ENCODE measurements at places on chromosomes 7 and 10. TPM values are rescaled to one million over a fixed set of nuclear protein-coding genes. Genes with fewer than 3 reads are reported as not detected.

CFTR gene
- not detected for total RNA-seq

DNA sequence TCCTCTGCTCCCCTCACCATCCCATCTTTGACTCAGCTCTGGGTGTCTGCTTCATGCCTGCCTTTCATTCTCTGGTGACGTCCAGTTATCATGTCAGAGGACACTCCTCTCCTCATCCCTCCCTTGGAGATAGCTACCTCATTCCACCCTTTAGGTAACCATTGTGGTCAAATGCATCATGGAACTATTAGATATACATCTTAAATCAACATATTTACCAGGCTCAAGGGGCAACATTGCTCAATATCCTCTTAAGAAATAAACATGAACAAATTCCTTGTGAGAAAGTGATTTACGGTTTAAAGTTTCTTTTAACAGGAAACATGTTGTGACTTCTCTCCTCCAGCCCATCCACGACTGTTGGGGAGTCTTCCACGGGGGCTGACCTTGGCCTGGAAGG is 511.6 kb upstream of the IGFBP3 start:
- H3K4me1 ChIP-seq = no peaks in the 10 kb centered on the region
- no peak overlapping the region for H3K4me3 ChIP-seq
- no peak for DNase-seq
- no peak overlapping the region for H3K27ac ChIP-seq
- no peaks in the 10 kb centered on the region for H3K27me3 ChIP-seq

- H3K4me3 ChIP-seq = no peak overlapping the region
- no peaks in the 10 kb centered on the region for H3K36me3 ChIP-seq
- no peak overlapping the region for H3K27ac ChIP-seq
- H3K4me1 ChIP-seq = no peaks in the 10 kb centered on the region
- H3K27me3 ChIP-seq = no peaks in the 10 kb centered on the region
Measured at GRCh38 chr10:69710008-69710888, 80.2 kb downstream of the FAM241B start.

- no peak overlapping the region for H3K4me3 ChIP-seq
- DNase-seq = no peak
- H3K4me1 ChIP-seq = no peaks in the 10 kb centered on the region
- H3K27me3 ChIP-seq = no peaks in the 10 kb centered on the region
- H3K27ac ChIP-seq = no peak overlapping the region
Measured at GRCh38 chr7:16586081-16586874, 59.3 kb downstream of the ANKMY2 start.

GRCh38 chr7:27962273-27962672 is 218.3 kb downstream of the JAZF1 start:
- no peak overlapping the region for H3K27ac ChIP-seq
- H3K27me3 ChIP-seq = no peaks in the 10 kb centered on the region
- no peak for DNase-seq
- no peaks in the 10 kb centered on the region for H3K36me3 ChIP-seq
- no peak overlapping the region for H3K4me3 ChIP-seq
- H3K4me1 ChIP-seq = no peaks in the 10 kb centered on the region

CDH23 gene
- total RNA-seq = 1.2 TPM

- no peak for DNase-seq
- H3K36me3 ChIP-seq = no peaks in the 10 kb centered on the region
- H3K4me3 ChIP-seq = no peak overlapping the region
Measured at GRCh38 chr7:140707132-140707531, 10.6 kb downstream of the NDUFB2 start.

GRCh38 chr7:51026341-51026740 is 243.6 kb upstream of the GRB10 start:
- no peak overlapping the region for H3K27ac ChIP-seq
- H3K4me3 ChIP-seq = no peak overlapping the region
- no peaks in the 10 kb centered on the region for H3K27me3 ChIP-seq
- DNase-seq = no peak
- no peaks in the 10 kb centered on the region for H3K36me3 ChIP-seq
- H3K4me1 ChIP-seq = no peaks in the 10 kb centered on the region

- H3K4me1 ChIP-seq = peaks cover 15% of the 10 kb centered on the region
- H3K27me3 ChIP-seq = no peaks in the 10 kb centered on the region
- H3K36me3 ChIP-seq = no peaks in the 10 kb centered on the region
- DNase-seq = no peak
- H3K27ac ChIP-seq = no peak overlapping the region
- H3K4me3 ChIP-seq = no peak overlapping the region
Measured at GRCh38 chr10:93599335-93599734, 1.7 kb downstream of the RBP4 start.

DNA sequence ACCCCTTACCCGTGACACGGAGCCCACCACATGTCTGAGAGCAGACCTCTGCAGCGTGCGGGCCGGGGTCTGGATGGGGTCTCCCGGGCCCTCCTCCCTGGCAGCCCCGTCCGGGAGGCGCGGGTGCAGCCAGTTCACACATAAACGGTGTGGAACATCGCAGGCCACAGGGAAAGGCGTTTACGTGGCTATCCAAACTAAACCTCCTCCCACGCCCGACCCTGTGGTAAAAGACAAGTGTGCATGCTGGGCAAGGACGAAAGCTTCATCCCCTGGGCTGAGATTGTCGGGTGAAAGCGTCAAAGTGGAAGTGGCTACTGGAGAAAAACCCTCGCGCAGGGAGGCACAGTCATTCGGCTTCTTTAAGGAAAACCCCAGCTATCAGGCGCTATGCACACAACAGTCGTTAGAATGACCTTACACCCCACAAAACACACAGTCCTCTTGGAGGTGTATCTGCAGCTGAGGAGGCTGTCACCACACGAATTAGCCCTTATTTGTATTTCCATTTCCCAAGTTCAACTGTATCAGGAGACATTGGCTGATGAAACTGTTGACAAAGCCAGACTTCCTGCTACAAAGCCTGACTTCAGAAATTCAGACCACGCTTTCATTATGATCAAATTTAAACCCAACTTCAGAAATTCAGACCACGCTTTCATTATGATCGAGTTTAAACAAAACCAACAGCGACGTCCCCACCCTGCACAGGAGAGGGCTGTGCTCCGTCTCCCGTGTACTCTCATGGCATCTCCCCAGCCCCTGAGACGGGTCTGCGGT is 15.3 kb downstream of the GPER1 start:
- DNase-seq = no peak
- H3K4me3 ChIP-seq = peak overlapping the region; percentile 12
- H3K36me3 ChIP-seq = no peaks in the 10 kb centered on the region
- no peaks in the 10 kb centered on the region for H3K27me3 ChIP-seq

OR2A7 gene
- 3.4 TPM for total RNA-seq

DNA sequence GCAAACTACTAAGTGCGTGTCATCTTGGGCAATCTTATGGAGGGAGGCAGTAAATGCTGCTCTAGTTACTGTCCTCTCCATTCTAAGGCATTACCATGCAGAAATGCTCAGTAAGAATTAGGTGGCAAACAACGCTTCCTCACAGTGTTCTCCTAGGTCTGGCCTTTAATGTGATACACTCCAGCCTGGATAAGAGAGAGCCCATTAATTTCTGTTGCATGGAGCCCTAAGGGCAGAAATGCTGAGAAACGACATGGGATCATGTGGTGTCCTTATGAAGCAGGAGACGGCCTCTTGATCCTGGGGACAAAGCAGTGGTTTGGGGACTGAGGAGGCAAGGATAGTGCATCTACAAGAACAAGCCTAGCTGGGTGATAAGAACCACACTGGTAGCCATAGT is 44.0 kb downstream of the SLC25A13 start:
- no peak for DNase-seq
- H3K4me1 ChIP-seq = no peaks in the 10 kb centered on the region
- H3K36me3 ChIP-seq = peaks cover 32% of the 10 kb centered on the region
- H3K27ac ChIP-seq = no peak overlapping the region
- H3K27me3 ChIP-seq = no peaks in the 10 kb centered on the region
- no peak overlapping the region for H3K4me3 ChIP-seq

DNA sequence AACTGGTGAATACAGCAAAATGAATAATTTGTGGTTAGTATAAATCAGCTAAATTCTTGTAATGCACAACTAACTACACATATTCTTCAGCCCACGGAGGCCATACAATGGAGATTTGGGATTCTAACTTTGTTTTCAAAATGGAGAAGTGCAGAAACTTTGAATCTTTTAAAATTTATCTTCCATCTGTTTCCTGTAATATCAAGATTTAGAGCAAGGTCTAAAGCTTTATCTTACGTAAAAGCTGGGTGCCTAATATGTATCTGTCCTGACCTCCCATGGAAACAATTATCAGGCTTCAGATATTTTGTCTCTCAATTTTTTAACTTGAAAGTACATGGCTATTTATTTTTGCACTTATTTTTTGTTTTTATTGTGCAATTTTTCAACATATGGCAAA is 5.0 kb upstream of the AHR start:
- no peak overlapping the region for H3K4me3 ChIP-seq
- no peaks in the 10 kb centered on the region for H3K4me1 ChIP-seq
- DNase-seq = no peak
- H3K27ac ChIP-seq = no peak overlapping the region
- no peaks in the 10 kb centered on the region for H3K27me3 ChIP-seq
- no peaks in the 10 kb centered on the region for H3K36me3 ChIP-seq

PRKRIP1 gene
- total RNA-seq = 12.5 TPM

DNA sequence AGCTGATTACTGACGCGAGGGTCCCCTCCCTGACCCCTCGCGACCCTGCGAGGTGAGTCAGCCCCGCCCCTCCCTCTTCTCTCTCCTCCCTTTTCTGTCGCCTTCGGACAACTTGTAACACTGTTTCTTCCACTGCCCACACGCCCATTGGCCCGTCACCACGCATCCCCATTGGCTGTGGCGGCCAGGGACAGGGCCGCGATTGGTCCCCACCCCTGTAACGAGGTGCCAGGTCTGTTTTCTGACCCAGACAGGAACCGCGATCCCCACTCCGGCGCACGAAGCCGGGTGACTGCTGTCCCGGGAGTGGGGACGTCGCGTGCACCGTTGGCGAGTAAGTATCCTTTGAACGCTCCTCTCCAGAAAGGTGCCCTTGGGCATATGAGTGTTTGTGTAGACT is at the start of gene STRA8:
Gene STRA8 (plus strand): TSS at position 269 of the 400 bp plus-strand sequence. CDS start 6,687 bp downstream, outside the sequence.
- DNase-seq = no peak
- H3K4me3 ChIP-seq = no peak within 1 kb of the TSS
- H3K4me1 ChIP-seq = no peaks in the 10 kb centered on the region
- H3K36me3 ChIP-seq = no peaks in the 10 kb centered on the region
- no peaks in the 10 kb centered on the region for H3K27me3 ChIP-seq

DNA sequence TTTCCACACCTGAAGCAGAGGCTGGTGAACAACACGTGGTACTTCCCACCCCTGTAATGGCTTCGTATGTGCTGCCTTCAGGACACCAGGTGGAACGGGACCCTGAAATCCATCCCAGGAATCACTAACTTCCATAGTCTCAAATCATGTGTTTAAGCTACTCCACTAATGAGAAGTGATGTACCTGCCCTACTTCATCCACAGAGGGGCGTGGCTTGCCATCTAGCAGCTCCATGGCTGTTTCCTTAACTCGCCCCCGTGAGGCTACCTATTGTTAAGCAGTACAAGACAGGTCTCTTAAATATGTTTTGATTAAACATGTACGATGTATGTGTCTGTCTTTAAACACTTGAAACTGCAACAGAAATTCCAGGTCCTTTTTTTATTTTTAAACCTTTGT is 31.8 kb downstream of the ARL3 start:
- no peak for DNase-seq
- H3K27me3 ChIP-seq = no peaks in the 10 kb centered on the region
- H3K4me3 ChIP-seq = no peak overlapping the region
- no peaks in the 10 kb centered on the region for H3K4me1 ChIP-seq
- H3K36me3 ChIP-seq = no peaks in the 10 kb centered on the region
- no peak overlapping the region for H3K27ac ChIP-seq
